Large intestine (tissue), 12 donors: ENCODE measurements at places on chromosomes 3 and 15. TPM values are rescaled to one million over a fixed set of nuclear protein-coding genes. Genes with fewer than 3 reads are reported as not detected.

DNA sequence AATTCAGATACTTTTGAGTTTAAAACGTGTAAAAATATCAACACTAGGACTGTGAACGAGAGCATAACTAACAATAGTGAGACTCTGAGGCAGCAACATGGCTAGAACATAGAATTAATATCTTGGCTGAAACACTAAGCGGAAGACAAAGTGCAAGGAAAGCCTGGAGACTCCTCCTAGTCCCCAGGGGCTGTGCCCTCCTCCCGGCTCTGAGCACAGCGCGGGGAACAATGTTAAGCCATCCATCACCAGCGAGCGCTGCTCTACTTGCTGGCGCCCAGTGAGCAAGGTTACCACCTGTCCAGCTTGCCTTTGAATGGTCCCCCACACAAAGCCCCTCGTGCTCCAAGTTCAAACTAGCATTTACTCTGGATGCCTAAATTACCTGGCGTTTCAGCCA, 436.9 kb downstream of the FOXP1 start:
- no peak for DNase-seq

GRCh38 chr3:33789183-33789954, 9.1 kb upstream of the PDCD6IP start:
- no peak for DNase-seq

GRCh38 chr15:45328663-45329062, 49.7 kb downstream of the GATM start:
- no peak for DNase-seq

GRCh38 chr3:40258555-40258954, 51.0 kb upstream of the EIF1B start:
- DNase-seq, result no peak

DNA sequence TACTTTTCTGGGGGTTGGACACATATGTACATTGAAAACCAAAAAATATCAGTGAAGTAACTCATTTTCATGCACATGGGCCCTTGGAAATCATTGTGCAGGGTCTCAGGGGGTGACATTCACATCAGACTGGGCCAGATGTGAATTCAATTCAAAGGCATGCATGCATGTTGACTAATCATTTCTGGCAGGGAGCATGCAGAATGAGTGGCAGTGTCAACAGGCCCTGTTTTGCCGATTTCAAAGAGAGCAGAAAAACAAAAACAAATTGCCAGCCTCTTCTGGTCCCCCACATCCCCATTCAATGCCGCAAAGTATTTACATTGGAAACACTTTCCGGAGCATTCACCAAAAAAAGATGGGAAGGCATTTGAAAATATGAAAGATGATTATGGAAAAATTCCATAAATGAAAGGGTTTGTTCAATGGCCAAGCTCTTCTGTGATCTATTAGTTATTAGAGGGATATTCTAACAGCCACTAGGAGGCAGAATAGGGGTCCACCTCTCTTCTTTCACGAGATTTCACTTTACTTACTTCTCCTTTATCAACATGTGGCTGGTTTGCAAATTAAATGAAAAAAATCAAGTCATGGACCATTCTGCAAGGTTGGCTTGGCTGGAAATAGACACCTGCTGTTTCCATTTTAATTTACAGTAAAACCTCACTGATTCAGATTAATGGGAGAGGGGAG, 119.9 kb upstream of the FEZF2 start:
- DNase-seq, result no peak

- peak; percentile 33 for DNase-seq
These were observed 210.4 kb downstream of the ATP10A start for GRCh38 chr15:25652704-25653103.

Gene RAB6B
- polyA plus RNA-seq, result 8.8 TPM

- DNase-seq, result peak; percentile 47
These were observed 229.8 kb downstream of the NFKBIZ start for GRCh38 chr3:102078854-102079808.

Gene SENP2
- 34.6 TPM for polyA plus RNA-seq

DNA sequence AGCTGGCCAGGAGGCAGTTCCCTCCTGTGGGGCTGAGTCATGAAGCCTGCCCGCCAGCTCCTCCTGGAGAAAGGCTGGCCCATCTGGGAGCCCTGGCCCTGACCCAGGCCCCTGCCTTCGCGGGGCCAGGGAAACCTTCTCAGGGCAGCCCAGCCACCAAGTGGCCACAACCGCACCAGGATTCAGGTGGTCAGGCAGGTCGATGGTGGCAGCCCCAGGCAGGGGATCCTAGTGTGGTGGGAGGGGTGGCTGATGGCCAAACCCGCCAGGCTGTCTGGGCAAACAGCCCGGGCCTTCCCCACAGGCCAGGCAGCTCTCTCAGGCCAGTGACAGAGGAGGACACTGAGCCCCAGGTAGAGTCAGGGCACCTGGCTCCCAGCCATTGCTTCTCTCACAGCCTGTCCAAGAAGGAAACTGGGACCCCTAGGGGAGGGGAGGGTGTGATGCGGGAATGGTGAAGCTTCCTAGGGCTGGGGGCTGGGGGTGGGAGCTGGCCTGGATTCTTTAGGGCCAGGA, 1.2 kb downstream of the TWF2 start:
- DNase-seq, result no peak

Gene CTXN2
- polyA plus RNA-seq, result 0.10 TPM

DNA sequence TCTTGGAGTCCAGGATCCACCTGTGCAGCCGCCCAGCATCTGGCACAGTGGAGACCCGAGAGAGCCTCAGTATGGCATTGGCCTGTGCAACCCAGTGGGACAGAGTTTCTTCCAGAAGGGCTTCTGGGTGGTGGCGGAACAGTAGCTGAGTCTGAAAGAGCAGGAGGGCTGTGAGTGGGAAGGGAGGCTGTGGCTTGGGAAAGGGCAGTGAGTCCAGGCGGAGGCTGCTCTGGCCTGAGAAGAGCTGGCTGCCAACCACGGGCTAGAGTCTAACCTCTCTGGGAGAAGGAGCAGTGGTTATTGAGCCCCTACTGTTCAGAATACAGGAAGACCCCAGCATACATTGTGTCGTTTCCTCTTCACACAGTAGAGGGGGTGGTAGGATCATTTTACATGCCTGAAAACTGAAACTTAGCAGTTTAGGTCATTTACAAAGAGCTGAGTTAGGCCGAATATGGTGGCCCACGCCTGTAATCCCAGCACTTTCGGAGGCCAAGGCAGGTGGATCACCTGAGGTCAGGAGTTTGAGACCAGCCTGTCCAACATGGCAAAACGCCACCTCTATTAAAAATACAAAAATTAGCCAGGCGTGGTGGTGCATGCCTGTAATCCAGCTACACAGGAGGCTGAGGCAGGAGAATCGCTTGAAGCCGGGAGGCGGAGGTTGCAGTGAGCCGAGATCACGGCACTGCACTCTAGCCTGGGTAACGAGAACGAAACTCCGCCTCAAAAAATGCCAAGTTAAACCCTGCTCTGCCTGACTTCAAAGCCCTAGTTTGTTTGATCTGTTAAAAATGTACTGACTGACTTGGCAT, 3.2 kb downstream of the AEN start:
- DNase-seq, result no peak

- no peak for DNase-seq
These were observed 294.2 kb upstream of the THBS1 start for GRCh38 chr15:39286706-39287105.

DNA sequence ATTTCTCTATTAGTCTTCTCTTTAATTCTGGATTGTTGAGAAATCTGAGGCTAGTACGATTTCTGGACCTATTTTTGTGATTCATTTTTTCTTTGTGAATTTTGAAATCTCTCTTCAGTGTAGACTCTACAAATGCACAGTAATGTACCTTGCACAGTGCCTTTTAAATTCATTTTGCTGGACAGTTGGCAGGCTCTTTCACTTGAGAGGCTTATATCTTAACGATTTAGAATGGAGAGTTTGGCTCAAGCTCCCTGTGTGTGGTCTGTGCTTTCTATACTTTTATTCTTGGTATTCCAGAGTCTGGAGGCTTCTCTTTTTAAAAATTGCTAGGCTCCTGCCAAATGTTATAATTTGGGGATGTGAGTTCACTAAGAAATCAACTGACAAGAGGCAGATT, 8.8 kb downstream of the CRYBG3 start:
- DNase-seq, result no peak

DNA sequence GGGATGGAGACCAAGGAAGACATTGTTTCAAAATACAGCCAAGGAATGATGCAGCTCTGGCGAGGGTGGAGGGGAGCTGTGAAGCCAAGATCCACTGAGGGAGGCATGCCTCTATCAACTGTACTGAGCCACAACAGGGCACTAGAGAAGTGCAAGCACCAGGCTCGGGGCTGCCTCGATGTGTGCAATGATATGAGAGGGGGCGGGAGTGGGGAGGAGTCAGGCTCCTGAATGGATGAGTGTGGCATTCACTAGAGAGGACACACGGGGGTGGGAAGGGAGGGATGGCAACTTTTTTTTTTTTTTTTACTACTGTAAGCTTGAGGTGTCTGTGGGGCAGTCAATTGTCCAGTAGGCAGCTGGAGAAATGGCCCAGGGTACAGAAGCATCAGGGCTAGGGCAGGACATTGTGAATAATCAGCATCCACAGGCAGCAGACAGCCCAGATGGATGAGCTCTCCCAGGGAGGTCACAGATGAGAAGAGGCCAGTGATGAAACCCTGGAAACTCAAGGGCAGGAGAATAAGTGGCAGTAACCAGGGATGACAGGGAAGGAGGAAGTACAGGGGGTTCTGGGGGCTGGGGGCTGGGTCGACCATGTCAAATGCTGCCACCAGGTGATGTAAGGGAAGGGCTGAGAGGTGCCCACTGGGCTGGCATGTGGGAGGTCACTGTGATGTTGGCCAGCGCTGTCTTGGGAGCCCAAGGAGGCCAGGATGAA, 5.9 kb downstream of the STOML1 start:
- DNase-seq, result no peak

Gene MASP1
- polyA plus RNA-seq, result 56.6 TPM

Gene SCN11A
- 1.1 TPM for polyA plus RNA-seq

- DNase-seq, result no peak
These were observed 307.7 kb upstream of the KCNH8 start for GRCh38 chr3:18840535-18841137.

DNA sequence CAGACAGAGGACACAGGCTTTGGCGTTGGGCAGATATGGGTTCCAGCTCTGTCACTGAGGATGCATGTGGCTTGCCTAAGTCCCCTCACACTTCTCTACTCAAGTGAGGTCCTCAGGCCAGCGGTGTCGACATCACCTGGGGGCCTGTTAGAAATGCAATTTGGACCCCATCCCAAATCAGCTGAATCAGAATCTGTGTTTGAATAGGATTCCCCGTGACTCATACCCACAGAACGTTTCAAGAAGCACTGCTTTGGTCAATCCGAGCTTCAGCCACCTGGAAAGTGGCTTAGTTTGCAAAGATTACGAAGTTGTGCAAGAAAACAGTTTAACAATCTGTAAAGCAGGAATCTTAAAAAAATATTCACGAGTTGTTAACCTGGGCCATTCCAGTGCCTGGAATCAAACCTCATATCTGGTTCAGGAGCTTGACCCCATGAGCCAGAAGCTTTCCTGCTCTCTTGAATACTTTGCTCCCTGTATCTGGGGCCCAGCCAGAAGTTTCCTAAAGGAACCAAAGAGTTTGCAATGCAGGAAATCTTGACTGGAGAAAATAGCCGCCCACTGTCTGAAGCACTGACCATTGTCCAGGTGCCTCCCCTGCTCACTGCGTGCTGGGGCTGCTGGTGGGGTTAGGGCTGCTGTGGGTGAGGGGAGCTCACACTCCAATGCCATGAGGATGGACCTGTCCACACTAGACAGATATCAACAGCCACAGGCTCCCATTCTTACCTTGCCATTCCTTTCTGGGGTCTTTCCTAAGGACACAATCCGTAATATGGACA, 208.5 kb upstream of the LINGO1 start:
- DNase-seq, result peak; percentile 87

Gene ZNF280D
- polyA plus RNA-seq, result 43.7 TPM

DNA sequence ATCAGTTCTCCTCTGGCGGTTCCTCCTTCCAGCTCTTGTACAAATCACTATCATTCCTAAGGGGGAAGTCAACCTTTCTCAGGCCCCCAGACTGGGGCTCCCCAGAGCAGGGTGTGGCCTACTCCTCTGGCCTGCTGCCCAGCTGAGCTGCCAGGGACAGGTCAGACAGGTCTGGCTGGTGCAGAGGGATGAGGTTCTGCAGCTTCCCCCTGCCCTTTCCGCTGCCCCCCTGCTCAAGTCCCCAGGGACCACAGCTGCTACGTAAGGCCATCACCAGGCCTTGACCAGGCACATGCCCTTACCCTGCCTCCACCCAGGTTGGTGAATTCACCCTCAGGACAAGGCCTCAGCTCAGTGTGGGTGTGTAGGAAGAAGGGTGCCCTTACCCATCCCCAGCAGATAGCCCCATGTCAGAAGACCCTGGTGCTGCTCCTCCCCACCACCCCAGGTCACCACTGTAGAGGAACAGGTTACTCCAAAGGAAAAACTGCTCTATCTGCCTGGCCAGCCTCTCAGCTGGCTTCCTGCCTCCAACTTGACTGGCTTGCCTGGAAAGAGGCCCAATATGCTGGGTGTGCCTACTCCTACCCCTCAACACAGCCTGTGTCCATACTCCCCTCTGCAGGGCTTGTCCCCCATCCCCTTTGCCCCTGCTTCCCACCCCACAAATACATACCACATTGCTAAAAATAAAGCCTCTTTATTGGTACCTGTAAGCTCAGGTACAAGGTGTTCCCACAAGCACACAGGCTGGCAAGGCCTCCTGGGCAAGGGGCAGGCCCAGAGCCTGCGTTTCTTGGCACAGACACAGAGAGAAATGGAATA, 12.0 kb downstream of the CSRNP1 start:
- DNase-seq, result peak; percentile 77

GRCh38 chr15:86776145-86776544, 696.5 kb downstream of the AGBL1 start:
- peak; percentile 35 for DNase-seq

DNA sequence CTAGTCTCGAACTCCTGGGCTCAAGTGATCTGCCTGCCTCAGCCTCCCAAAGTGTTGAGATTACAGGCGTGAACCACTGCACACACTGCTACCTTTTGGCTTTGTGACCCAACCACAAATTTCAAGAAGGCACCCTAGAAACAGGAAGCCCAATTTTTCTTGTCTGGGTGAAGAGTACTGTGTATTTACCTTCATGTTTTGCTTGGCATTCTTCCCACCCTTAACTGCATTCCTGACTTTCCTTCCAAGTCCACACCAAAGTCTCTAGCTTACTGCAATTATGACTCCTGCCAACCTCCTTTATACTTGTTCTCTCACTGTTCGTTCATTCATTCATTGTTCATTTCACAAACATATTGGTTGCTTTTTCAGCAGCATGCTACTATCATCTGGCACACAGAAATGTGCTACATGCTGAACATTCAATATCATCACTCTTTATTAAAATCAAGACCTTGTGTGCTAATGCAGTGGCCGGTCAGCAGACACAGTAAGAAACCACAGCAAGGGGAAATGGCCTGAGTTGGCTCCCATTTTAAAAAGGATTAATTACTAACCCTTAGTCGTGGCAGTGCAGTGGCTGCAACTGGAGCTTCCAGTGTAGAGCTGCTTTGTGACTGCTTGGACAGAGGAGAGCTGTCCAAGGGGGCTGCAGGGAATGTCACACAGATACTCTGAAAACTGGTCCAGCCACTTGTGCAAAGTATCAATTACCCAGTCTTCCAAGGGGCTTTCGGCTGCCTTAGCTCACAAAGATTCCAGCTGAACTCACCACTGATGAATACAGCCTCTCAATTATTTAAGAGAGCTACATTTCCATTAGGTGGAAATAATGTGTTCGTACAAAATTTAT, 94.0 kb downstream of the ETFA start:
- DNase-seq, result no peak

Gene INKA1
- polyA plus RNA-seq, result 4.6 TPM

GRCh38 chr3:149163066-149163465, 33.6 kb downstream of the HPS3 start:
- DNase-seq, result no peak

Gene PLA2G4B
- 10.4 TPM for polyA plus RNA-seq
